ENCODE measurements at places on chromosomes 1 and 21.

GRCh38 chr21:44762221-44763049 lies 39.2 kb downstream of the UBE2G2 start:
- no peak for DNase-seq

DNA sequence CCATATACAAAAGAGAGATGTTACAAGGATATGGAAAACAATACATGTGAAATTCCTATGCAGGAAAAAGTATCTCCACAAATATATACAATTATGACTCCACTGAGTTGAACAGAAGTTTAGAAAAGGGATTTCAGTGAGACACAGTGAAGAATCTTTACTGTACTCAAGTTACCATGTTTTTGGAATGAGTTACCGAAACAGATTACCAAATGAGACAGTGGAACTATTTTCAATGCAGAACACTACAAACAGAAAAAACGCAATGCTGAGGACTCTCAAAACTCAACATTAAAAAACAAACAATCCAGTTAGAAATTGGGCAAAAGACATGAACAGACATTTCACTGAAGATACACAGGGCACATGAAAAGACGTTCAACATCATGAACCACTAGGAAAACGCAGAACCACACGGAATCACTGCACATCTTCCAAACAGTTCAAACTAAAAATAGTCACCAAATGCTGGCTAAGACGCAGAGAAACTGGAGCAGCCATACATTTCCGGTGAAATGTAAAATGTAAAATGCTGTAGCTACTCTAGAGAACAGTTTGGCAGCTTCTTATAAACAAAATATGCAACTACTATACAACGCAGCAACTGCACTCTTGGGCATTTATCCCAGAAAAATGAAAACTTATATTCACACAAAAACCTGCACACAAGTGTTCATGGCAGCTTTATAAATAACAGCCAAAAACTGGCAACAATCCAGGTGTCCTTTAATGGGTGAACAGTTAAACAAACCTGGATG lies 118.7 kb downstream of the UBR4 start:
- no peak for DNase-seq

GRCh38 chr1:174982971-174983689 lies 16.6 kb upstream of the CACYBP start:
- DNase-seq = peak; percentile 77

DNA sequence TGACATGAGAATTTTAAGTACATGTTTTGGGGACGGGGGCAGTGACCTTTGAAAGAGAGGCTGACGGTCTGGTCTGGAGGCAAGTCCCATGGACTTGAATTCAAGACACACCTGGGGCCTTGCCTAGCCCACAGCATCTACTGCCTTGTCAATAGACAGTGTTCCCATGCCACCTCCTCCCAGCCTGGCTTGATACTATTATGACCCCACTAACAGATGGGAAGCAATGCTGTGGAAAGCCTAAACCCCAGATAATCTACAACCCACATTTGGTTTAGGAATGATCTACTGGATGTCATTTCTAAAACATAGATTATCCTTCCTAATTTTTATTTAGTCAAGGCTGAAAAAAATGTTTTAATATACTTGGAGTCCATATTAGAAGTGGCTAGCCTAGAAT lies 17.8 kb upstream of the NFASC start:
- DNase-seq = no peak

- DNase-seq = peak; percentile 69
Observed at GRCh38 chr1:23100074-23100748, 68.4 kb downstream of the LUZP1 start.

DNA sequence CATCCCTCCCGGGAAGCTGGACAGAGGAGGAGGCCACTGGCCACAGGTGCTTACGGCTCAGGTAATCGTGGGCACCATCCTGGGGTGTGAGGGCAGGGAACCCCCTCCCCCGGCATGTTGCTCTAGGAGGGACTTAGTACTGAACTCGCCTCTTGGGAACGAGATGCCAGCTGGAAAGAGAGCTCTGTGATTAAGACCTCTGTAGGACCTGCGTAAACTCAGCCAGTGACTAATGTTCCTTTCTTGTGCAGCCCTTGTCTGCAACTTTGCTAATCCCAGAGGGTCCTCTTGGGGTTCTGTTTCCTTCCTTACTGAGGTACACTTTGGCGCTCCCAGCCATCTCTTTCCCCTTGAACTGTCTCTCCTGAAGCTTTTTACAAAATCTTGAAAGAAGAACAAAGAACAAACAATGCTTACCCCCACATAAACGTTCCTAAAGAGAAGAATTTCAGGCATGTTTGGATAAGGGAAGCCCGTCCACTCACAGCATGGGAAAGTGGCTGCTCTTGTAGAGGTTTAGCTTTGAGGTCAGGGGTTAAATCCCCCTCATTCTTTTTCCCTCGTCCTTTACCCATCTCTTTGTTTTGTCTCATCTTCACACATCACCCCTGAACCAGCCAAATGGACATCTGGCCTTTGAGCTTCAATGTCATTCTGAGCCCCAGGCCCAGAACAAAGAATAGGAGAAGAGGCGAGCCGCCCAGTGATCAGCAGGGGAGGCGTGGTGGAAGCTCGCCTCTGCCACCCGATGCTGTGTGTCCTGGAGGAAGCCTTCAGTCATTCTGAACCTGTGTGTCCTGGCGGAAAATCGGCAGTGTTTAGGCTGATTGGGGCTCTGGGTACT lies 37.4 kb downstream of the CITED4 start:
- no peak for DNase-seq

DNA sequence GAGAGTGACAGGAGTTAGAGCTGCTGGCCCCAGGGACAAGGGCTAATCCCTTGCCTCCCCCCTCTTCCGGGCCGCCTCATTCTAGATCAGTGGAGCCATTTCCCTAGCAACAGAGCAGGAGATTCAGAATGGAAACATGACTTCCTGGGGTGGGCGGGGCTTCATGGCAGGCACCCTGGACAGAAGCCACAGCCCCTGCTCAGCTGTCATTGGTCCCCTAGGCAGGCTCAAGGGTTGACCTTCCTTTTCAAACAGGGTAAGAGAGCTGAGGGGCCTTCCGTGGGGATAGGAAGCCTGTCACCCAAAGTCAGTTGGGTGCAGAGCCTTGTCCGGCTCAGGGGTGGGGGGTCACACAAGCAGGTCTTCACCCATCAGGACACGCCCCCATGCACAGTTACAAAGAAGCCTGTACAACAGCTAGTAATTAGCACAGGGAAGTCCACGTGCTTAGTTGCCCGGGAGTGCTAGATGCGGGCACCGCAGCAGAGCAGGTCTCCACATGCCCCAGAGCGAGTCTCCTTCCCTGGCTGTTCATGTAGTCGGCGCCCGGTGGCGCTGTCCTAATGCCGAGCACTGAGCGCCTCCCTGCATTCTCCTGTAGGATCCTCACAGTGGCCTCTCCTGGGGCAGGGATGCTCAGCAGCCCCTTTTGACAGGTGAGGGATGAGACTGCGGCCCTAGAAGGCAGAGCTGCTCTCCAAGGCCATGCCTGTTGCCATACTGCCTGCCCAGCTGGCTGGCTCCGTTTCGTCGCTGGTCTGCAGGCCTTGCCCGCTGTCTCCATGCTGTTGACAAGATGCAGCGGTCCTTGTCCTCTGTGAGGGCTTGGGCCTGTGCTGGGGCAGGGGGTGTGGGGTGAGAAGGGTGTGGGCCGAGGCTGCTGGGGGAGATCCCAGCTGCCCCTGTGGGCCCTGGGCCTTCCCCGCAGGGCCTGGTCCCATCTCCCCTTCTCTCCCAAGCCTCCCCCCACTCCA lies 5.1 kb downstream of the TMEM201 start:
- DNase-seq = peak; percentile 37

- DNase-seq = no peak
Observed at GRCh38 chr1:85450832-85451231, 14.1 kb downstream of the DDAH1 start.

- DNase-seq = no peak
Observed at GRCh38 chr1:26759531-26759930, 28.2 kb upstream of the PIGV start.

GRCh38 chr1:245810789-245811337 lies 656.1 kb downstream of the KIF26B start:
- no peak for DNase-seq

- no peak for DNase-seq
Observed at GRCh38 chr1:37465593-37466517, 8.5 kb upstream of the ZC3H12A start.

- DNase-seq = no peak
Observed at GRCh38 chr21:31110430-31110829, 72.2 kb upstream of the KRTAP19-8 start.

- DNase-seq = no peak
Observed at GRCh38 chr1:53979712-53980450, 33.7 kb downstream of the LRRC42 start.

- no peak for DNase-seq
Observed at GRCh38 chr1:55060133-55060999, 21.0 kb downstream of the PCSK9 start.

- DNase-seq = no peak
Observed at GRCh38 chr1:23194119-23194984, 22.9 kb downstream of the HTR1D start.

- no peak for DNase-seq
Observed at GRCh38 chr1:209483691-209484090, 99.8 kb upstream of the CAMK1G start.

GRCh38 chr1:1250786-1251284 lies 4.3 kb upstream of the C1QTNF12 start:
- DNase-seq = peak; percentile 65

DNA sequence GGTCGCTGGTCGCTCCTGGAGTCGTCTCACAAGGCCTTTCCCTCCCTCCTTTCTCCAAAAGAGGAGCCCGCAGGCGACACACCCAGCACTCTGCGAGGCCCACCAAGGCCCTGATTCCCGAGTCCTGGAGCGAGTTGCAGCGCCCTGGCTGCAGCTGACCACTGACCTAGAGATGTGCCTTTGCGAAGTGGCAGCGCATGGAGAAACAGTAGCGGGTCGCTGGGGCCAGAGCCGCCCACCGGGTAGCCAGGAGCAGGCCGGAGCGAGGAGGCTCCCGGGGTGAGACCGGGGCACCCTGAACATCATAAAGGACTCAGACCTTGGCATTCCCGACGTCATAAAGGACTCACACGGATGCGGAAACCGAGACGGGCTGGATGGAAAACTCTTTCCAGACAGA lies 10.3 kb upstream of the NBPF11 start:
- DNase-seq = no peak

DNA sequence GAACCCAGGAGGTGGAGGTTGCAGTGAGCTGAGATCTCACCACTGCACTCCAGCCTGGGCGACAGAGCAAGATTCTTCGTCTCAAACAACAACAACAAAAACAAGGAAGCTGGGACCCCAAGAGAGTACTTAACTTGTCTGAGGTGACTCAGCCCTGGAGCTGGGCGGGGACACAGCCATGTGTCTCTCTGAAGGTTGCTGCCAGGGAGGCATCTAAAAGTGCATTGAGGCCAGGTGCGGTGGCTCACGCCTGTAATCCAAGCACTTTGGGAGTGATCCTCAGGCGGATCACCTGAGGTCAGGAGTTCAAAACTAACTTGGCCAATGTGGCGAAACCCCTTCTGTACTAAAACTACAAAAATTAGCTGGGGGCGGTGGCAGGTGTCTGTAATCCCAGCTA lies 7.7 kb downstream of the IFI6 start:
- no peak for DNase-seq

- no peak for DNase-seq
Observed at GRCh38 chr1:6188466-6188865, 8.3 kb upstream of the CHD5 start.

DNA sequence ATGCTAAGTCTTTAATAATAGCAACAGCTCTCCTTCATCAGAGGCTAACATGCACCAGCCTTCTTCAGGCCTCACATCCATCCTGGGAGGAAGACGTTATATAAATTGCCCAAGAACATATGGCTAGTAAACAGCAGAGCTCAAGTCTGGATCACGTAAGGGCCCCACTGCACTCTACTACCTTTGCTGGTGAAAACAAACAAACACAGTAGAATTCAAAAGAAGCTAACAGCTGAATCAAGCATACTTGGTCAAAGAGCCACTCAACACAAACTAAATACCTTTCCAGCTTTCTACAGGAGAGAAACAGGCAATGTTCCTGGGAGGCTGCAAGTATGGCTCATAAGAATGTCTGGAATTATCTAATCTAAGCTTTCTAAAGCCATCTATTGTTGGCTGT lies 66.0 kb downstream of the WLS start:
- DNase-seq = no peak

GRCh38 chr1:184385865-184386311 lies 941 bp upstream of the C1orf21 start:
- DNase-seq = no peak

DNA sequence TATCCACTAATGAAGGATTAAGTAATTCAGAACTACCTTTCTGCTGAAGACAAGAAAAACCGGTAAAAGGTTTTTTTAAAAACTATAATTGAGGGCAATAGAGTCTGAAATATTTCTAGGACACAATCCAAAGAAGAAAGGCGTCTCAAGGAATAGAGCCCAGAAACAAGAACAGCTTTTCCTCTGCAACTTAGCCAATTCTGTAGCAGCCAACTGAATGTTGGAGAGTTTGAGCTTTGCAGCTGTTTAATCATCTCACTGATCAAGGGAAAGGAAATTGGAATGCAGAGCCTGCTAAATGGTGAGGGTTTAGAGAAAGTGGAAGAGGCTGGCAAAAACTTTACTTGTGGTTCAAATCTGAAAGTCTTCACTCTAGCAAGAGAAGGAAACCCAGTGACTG lies 818.9 kb downstream of the KCNT2 start:
- no peak for DNase-seq

Data from CD4-positive, alpha-beta T cell treated with Interleukin-10 for 1 hour (primary cell).